Fibroblast of the aortic adventitia (primary cell): ENCODE measurements at places on chromosomes 12 and 14. TPM values are rescaled to one million over a fixed set of nuclear protein-coding genes. Genes with fewer than 3 reads are reported as not detected.

Gene PRH2
- total RNA-seq, result not detected in 2 replicates

Gene GDF3
- not detected in 2 replicates for total RNA-seq

Gene TAS2R10
- 2.3 TPM in 1 of 2 replicates, not detected in the other for total RNA-seq

Gene FAIM2
- 12.9 and 13.8 TPM in 2 replicates for total RNA-seq

Gene SLC8A3
- total RNA-seq, result not detected in 2 replicates

Gene RHOF
- 10.9 and 13.1 TPM in 2 replicates for total RNA-seq

GRCh38 chr12:52321418-52321817 is 220 bp upstream of the KRT83 start:
- DNase-seq, result no peak

- no peak for DNase-seq
Observed at GRCh38 chr14:105398726-105399465, 558 bp downstream of the TEX22 start.

DNA sequence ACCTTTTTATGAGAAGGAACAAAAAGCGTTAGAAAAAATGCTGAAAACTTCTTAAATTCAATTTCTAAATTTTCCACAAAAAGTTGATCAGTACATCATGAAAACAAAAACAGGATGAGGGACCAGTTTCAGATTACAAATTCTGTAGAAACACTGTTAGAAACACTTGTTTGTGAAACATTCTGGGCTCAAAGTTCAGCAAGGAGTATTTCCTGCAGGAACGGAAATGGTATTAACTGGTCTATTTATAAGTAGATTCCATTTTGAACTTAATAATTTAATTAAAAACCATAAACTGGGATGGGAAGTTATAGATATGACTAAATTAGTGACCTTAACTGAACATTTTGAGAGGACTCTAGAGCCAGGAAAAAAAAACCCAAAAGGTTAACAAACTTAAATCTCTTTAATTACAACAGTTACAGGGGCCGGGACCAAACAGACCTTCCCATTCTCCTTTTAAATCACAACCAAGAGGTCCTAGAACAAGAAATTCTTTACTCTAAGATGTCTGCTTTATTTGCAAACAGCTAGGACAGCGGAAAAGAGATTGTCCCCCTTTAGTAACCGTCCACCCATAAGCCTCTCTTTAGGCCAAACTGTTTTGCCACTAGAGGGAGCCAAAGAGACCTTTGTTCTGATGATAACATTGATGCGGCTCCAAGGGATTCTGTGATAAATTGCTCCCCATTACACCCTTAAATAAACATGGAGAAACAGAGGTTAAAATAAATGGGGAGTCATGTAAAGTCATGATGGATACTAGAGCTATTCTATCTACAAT is 69.0 kb upstream of the RERGL start:
- DNase-seq, result peak; percentile 50

- no peak for DNase-seq
Observed at GRCh38 chr14:44170101-44170500, 337.0 kb downstream of the FSCB start.

DNA sequence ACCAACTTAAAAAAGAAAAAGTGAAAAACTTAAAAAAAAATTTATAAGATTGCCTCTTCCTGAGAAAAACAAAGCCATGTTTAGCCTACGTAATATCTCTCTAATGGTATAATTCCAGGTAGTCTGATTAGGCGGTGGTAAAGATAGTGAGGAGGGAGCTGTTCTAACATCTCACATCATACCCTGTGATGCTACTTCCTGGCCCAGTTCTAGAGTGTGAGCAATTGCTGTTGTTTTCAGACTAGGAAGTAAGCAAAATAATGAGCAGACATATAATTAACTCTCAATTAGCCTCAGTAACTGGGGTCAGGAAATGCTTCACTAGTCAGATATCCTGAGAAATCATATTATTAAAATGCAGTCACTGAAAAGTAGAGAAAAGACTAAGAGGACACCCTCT is 113.9 kb downstream of the PHLDA1 start:
- no peak for DNase-seq

DNA sequence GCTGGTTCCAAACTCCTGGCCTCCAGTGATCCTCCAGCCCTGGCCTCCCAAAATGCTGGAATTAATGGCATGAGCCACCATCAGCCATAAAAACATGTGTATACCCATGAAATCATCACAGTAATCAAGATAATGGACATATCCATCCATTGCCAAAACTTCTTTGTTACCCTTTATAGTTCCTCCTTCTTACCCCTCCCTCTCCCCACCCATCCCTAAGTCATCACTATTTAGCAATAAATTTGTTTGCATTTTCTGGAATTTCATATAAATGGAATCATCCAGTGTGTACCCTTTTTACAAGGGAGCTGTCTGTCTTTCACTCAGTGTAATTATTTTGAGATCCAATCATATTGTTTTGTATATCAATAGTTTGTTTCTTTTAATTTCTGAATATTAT is 42.4 kb downstream of the RPH3A start:
- DNase-seq, result no peak

GRCh38 chr14:24888532-24888931 is 161.4 kb downstream of the STXBP6 start:
- no peak for DNase-seq

DNA sequence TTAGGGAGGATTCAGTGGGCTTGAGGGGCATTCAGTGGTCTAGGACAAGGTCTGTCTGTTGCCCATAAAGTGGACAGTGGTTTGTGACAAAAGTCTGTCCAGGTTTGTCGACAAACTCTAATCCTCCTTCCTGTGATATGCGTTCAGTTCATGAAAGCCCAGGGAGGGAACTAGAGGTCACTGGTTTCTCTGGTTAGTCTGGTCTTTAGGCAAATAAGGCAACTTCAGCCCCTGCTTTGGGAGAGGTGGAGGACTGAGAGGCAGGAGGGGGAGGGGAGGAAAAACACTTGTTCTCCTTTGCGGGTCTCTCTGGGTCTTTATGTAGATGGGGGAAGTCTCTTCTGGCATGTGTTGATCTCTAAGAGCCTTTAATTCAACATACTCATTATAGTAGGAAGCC is 235.1 kb upstream of the PWP1 start:
- DNase-seq, result no peak

DNA sequence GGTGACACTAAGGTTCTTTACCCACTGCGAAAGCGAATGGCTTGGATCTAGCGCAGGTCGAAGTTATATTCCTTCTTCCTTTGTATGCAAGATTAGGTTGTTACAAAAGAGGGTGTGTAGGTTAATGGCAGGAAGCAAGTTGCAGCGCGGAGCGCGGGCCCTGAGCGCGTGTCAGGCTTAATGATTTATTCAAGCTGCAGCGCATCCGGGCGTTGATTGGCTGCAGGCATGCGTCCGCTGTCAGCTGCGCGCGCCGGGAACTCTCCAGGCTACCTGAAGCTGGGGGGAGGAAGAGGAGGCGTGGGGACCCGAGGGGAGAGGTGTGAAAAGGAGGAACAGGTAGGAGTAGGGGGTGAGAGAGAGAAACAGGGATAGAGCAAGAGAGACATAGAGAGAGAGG is 7.4 kb downstream of the ASCL1 start:
- DNase-seq, result no peak

- no peak for DNase-seq
Observed at GRCh38 chr12:96054244-96054610, 18.8 kb upstream of the LTA4H start.
